Upper lobe of left lung (tissue), 6 donors: ENCODE measurements at places on chromosomes 3 and 15. TPM values are rescaled to one million over a fixed set of nuclear protein-coding genes. Genes with fewer than 3 reads are reported as not detected.
A peak's percentile ranks its signal among the peaks of the same experiment; 100 is the strongest.

- no peak overlapping the region for H3K4me3 ChIP-seq
- no peak overlapping the region for H3K27ac ChIP-seq
- no peaks in the 10 kb centered on the region for H3K36me3 ChIP-seq
- H3K27me3 ChIP-seq: no peaks in the 10 kb centered on the region
- no peaks in the 10 kb centered on the region for H3K4me1 ChIP-seq
These were observed 96.3 kb upstream of the ZBED2 start for GRCh38 chr3:111691293-111691909.

- no peak overlapping the region for H3K4me3 ChIP-seq
- peaks cover 8% of the 10 kb centered on the region for H3K36me3 ChIP-seq
- peaks cover 16% of the 10 kb centered on the region for H3K4me1 ChIP-seq
- H3K27ac ChIP-seq: no peak overlapping the region
- DNase-seq: no peak
- no peaks in the 10 kb centered on the region for H3K27me3 ChIP-seq
These were observed 62.7 kb downstream of the NPTN start for GRCh38 chr15:73570355-73571032.

- peaks cover 24% of the 10 kb centered on the region for H3K4me1 ChIP-seq
- H3K27ac ChIP-seq: no peak overlapping the region
- no peaks in the 10 kb centered on the region for H3K27me3 ChIP-seq
- no peak for DNase-seq
These were observed 68.2 kb downstream of the CMSS1 start for GRCh38 chr3:99885851-99886250.

GRCh38 chr3:42803414-42804105, 730 bp downstream of the HIGD1A start:
- no peak for DNase-seq
- peak overlapping the region; percentile 52 for H3K4me3 ChIP-seq
- H3K4me1 ChIP-seq: peaks cover 26% of the 10 kb centered on the region
- H3K27me3 ChIP-seq: no peaks in the 10 kb centered on the region

- H3K27ac ChIP-seq: no peak overlapping the region
- H3K27me3 ChIP-seq: no peaks in the 10 kb centered on the region
- no peak overlapping the region for H3K4me3 ChIP-seq
These were observed 375.3 kb downstream of the ROBO1 start for GRCh38 chr3:79392479-79392878.

DNA sequence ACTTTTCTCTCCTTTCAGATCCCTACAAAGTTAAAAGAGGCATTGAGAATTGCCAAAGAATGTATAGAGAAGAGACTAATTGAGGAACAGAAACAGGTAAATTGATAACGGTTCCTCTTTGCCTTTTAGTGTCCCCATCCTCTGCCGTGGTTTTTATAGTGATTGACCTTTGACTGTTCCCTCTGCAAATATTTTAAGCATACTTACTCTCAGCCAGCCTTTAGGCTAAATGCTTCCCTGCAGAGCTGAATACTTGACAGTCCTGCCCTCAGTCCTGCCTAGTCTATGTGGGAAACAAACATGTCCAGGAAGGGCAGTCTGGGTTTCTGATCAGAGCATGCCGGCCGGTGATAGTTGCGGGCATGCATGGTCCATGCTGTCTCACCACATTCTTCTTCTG, 24.7 kb downstream of the PDHB start:
- no peak overlapping the region for H3K27ac ChIP-seq
- no peak overlapping the region for H3K4me3 ChIP-seq
- no peak for DNase-seq
- peaks cover 70% of the 10 kb centered on the region for H3K36me3 ChIP-seq
- H3K4me1 ChIP-seq: no peaks in the 10 kb centered on the region

- H3K27me3 ChIP-seq: no peaks in the 10 kb centered on the region
- H3K4me3 ChIP-seq: no peak overlapping the region
- peaks cover 5% of the 10 kb centered on the region for H3K4me1 ChIP-seq
- DNase-seq: no peak
These were observed 9.6 kb upstream of the SMARCC1 start for GRCh38 chr3:47791193-47791855.

DNA sequence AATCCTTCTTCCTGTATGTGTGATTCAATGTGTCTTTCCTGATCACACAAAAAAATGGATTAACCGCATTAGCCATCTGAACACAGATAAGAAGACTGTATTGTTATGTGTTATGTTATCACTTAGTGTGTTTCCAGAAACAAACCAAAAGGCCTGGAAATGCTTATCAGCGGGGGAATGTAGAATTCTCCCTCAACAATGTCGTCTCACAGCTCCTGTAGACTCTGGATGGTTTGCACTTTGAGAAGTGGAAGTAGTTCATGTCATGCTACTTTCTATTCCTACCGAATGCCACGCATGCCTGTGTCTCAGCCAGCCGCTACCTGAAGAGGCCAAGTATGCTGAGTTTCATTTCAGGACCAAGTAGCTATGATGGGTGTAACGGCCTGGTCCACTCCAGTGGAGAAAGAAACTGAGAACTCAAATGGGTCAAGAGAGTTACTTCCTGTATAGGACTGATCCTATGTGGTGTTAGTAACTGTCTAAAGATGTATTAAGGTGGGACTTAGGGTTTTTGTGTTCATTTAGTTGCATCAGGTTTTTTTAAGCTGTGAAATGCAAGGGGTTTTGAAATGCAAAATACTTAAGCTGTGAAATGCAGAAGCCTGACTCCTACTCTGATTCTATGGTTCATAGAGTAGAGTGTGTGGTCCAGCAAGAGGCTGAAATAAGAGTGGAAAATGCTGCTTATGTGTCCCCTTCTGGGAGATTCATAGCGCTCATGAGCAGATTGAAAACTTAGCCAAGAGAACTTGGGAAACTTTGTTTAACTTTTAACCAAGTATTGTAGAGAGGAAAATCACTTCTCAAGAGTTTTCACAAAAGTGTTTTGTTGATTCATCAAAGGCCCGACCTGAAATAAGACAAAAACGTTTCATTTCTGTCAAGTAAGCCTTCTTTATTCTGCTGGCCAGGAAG, 118.5 kb upstream of the LMOD3 start:
- peaks cover 17% of the 10 kb centered on the region for H3K4me1 ChIP-seq
- H3K27ac ChIP-seq: peak overlapping the region; percentile 8
- H3K27me3 ChIP-seq: no peaks in the 10 kb centered on the region
- H3K4me3 ChIP-seq: no peak overlapping the region
- H3K36me3 ChIP-seq: peaks cover 6% of the 10 kb centered on the region
- DNase-seq: peak; percentile 61

DNA sequence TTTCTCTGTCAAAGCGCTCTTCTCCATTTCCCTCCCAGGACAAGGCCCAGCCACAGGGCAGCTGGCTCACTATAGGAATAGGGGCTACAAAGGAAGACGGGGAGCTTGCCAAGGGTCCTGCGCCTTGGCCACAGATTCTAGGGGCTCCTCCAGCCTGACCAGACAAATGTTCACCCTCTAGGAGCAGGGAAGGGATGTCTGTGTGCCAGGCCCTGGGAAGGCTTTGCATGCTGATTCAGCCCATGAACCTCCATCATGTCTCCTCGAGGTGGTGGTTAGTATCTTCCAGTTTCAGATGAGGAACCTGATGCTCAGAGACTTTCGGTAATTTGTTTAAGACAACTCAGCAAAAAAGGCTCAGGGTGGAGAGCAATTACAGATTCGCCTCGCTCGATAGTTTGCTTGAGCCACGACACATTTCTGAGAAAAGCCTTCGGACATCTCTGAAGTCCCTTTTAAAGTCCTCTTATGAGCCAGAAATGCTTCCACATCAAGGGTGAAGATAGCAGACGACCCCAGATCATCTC, 110.0 kb downstream of the XXYLT1 start:
- no peak for DNase-seq
- no peak overlapping the region for H3K4me3 ChIP-seq
- no peaks in the 10 kb centered on the region for H3K27me3 ChIP-seq
- H3K36me3 ChIP-seq: no peaks in the 10 kb centered on the region
- peaks cover 32% of the 10 kb centered on the region for H3K4me1 ChIP-seq

DNA sequence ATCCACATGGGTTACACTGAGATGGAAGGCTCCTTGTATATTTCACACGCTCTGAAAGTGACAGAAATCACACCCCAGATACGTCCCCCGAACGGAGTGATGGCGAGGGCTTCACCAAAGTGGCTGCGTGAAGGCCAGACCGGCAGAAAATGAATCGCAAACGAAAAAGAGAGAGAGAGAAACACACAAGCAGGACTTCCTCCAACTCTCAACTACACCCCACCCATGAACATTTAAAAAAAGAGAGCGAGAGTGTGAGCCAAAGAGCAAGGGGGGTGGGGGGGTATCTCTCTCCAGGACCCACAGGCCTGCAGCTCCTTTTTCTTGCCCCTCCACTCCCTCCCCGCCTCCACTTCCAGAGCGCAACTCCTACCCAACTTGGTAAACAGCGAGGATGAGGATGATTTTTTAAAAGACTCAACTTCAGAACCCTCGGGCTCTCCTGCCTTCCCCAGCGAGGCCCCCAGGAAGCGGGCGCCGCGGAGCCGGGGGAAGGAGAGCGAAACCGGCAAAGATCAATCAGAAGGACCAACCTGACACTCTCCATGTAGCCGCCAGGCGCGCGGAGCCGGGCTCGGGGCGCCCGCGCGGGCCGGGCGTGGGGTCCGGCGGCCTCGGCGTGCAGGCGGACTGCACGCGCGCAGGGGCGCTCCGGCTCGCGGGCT, 519.1 kb downstream of the FOXP1 start:
- peak overlapping the region; percentile 90 for H3K27ac ChIP-seq
- no peak for DNase-seq
- H3K4me1 ChIP-seq: peaks cover 54% of the 10 kb centered on the region
- H3K36me3 ChIP-seq: no peaks in the 10 kb centered on the region
- peak overlapping the region; percentile 36 for H3K4me3 ChIP-seq

DNA sequence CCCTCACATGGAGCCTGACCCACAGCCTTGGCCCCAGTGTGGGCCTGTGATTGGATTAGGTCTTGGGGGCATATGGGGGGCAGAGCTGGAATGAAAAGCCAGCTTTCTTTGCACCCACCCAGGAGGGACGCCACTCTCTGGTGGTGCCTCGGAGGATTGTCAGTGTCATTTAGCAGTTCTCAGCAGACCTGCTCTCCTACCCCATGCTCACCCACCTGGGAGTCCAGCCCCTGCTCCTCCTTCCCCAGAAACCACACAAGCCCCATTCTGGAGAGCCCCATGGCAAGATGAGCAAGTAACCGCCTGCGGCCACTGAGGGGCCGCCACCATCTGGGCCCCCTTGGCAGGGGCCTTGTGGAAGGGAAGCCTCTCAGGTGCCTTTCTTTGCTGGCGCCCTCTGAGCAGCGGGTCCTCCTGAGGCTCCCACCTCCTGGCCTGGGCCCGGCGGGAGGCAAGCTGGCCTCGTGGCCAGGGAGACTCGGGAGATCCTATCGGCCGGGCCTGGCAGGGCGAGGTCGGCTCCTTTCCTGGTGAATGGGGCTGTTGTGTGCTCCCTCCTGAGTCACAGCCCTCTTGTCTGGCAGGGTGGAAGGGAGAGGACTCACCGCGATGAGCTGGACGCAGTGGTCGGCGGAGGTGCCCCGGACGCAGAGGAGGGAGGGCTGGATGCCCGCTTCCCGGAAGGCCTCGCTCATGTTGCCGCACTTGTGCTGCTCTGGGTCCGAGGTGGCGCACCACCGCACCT, 2.3 kb downstream of the MELTF start:
- H3K27ac ChIP-seq: no peak overlapping the region
- H3K4me1 ChIP-seq: peaks cover 39% of the 10 kb centered on the region
- DNase-seq: no peak
- H3K36me3 ChIP-seq: no peaks in the 10 kb centered on the region

GRCh38 chr15:75695220-75695619, 17.4 kb downstream of the CSPG4 start:
- H3K4me1 ChIP-seq: peaks cover 29% of the 10 kb centered on the region
- no peaks in the 10 kb centered on the region for H3K27me3 ChIP-seq
- no peak overlapping the region for H3K4me3 ChIP-seq
- no peak for DNase-seq

DNA sequence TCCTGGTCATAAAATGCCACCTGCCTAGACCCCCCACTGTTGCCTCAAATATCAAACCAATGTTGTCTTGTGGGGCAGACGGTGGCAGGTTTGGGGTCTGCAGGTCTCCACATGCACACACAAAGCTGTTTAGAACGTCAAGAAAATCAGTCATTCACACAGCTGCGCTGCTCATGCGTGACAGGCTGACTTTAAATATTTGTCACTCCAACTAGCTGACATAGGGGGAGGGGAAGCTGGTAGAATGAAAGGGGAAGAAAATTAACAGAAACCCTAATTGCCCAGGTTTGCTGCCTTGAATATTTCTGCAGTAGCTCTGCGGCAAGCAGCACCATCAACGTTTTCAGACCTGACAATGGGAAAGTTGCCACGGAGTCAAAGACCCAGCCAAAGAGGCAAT, 201.8 kb downstream of the ABHD5 start:
- H3K4me3 ChIP-seq: no peak overlapping the region
- no peak overlapping the region for H3K27ac ChIP-seq
- H3K4me1 ChIP-seq: peaks cover 14% of the 10 kb centered on the region
- no peaks in the 10 kb centered on the region for H3K27me3 ChIP-seq
- no peak for DNase-seq

DNA sequence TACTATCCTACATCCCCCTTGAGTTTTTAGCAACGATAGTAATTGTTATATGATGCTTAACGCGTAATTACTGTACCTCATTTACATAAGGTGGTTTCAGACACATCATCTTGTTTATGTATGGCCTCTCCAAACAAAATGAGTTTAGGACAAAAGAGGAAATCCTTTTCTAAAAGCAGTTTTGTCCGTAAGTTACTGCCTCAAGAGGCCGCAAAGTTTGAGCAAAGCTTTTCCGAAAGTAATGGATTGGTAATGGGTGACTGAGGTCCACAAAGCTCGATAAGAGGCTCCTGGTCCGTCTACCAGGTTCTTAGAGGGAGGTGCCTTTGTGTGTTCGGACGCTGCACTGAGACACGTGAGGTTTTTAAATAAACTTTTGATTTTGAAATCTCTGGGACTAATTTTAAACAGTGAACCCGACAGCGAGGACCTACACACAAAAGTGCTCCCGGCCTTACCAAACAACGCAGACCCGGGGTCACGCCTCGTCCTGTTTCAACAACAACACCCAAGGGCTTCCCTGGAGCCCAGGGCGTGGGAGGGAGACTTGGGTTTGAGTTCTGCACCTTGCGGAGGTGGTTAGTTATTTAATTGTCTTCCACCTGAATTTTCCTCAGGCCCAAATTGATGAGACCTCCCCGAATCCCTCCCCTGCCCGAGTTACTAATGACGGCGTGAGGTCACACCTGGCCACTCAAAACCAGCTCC, 456 bp upstream of the C15orf61 start:
- H3K4me3 ChIP-seq: peak overlapping the region; percentile 73
- H3K4me1 ChIP-seq: peaks cover 9% of the 10 kb centered on the region
- no peak for DNase-seq
- peak overlapping the region; percentile 97 for H3K27ac ChIP-seq

- H3K36me3 ChIP-seq: no peaks in the 10 kb centered on the region
- no peak overlapping the region for H3K4me3 ChIP-seq
- H3K4me1 ChIP-seq: no peaks in the 10 kb centered on the region
- DNase-seq: no peak
These were observed 107.2 kb upstream of the RASGRP1 start for GRCh38 chr15:38671675-38672254.

The ZCWPW2 gene
- total RNA-seq: 1.2 TPM

The CPEB1 gene
- total RNA-seq: 3.4 TPM

The ISL2 gene
- total RNA-seq: 0.54 TPM

The TMCO5A gene
- total RNA-seq: not detected

The ITPKA gene
- total RNA-seq: 5.2 TPM

The FGF7 gene
- total RNA-seq: 33.7 TPM

The TUSC2 gene
- total RNA-seq: 30.2 TPM

The FYTTD1 gene
- 33.8 TPM for total RNA-seq

The SLC15A2 gene
- 38.5 TPM for total RNA-seq

The CCRL2 gene
- total RNA-seq: 17.2 TPM

The WDR93 gene
- total RNA-seq: 1.7 TPM

The CEP63 gene
- total RNA-seq: 13.8 TPM

The ATP10A gene
- total RNA-seq: 62.4 TPM
